ENCODE measurements at places on chromosomes 5 and 9.
A peak's percentile ranks its signal among the peaks of the same experiment; 100 is the strongest.

GRCh38 chr9:94166976-94167346, 82.7 kb downstream of the PTPDC1 start:
- peak; percentile 67 for DNase-seq

- no peak for DNase-seq
Observed at GRCh38 chr9:127319366-127320114, 55.0 kb downstream of the GARNL3 start.

- DNase-seq: no peak
Observed at GRCh38 chr9:105254226-105254625, 9.8 kb downstream of the SLC44A1 start.

DNA sequence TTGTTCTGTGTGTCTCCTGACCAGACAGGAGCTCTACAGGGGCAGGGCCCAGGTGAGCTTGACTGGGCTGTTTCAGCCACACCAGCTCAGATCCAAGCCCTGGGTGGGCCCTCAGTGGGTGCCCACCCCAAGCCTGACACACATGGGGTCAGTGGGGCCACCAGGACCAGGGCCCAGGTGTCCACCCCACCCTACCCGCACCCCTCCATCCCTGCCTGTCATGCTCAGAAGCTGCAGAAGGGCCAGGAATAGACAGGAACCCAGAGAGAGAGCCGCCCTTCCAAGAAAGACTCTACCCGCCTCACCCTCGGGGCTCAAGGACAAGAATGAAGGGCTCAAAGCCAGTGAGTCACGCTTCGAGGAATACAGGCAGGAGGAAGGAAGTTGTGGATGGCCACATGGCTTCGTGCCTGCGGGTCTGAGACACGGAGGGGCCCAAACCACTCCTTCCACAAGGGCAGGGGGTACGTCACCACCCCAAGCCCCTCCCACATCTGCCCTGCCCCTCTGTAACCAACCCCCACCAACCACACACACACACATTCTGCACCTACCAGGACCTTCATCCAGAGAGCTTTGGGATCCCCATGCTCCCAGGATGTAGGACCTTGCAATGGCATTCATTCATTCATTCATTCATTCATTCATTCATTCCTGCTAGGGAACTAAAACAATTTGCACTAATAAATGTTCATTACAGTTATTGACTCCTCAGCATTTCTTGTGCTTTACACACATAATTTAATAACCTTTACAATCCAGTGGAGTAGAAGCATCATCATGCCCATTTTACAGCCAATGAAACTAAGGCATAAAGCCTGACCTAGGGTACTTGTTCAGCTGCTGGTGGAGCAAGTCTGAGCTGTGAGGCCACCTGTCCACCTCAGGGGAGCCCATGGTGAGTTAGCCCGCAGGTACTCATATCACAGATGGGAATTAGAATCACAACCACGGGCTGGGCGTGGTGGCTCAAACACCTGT, 55.9 kb upstream of the STXBP1 start:
- DNase-seq: no peak

DNA sequence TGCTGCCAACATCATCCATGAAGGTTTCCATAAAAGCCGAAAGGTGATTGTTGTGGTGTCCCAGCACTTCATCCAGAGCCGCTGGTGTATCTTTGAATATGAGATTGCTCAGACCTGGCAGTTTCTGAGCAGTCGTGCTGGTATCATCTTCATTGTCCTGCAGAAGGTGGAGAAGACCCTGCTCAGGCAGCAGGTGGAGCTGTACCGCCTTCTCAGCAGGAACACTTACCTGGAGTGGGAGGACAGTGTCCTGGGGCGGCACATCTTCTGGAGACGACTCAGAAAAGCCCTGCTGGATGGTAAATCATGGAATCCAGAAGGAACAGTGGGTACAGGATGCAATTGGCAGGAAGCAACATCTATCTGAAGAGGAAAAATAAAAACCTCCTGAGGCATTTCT, 10.1 kb downstream of the TLR4 start:
- DNase-seq: no peak

GRCh38 chr5:60945813-60946187, 795 bp downstream of the NDUFAF2 start:
- DNase-seq: no peak

DNA sequence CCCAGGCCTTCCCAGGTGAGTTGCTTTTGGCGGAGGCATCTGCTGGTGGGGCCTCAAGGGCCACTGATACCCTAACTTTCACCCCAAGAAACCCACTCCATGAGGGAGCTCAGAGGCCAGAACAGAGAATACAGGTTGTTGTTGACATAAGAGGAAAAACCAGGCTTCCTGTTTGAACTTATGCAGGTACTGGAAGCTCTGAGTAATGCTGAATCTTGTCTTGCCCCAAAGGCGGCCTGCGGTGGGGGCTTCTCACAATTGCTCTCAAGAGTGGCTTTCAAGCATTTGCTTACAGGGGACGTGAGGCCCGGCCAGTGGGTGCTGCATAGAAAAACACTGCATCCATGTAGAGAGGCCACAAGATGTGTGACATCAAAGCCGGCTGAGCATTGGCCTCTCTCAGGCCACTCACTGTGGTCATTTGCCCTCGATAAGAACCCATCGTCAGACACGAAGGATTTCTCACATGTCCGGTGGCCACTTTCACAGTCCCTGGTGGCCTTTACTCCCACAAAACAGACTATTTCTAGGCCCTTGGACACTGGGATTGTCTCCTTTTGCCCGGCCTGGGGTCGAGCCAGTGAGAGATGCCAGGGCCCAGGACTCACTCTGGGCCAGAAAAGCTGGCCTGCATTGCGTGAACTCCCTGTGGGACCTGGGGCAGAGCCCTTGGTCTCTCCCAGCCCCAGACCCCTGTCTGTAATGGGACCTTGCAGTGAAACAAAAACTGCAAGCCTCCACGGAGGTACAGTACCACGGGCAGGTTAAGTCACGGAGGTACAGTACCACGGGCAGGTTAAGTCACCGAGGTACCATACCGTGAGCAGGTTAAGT, 34.5 kb upstream of the TCF7 start:
- DNase-seq: no peak

DNA sequence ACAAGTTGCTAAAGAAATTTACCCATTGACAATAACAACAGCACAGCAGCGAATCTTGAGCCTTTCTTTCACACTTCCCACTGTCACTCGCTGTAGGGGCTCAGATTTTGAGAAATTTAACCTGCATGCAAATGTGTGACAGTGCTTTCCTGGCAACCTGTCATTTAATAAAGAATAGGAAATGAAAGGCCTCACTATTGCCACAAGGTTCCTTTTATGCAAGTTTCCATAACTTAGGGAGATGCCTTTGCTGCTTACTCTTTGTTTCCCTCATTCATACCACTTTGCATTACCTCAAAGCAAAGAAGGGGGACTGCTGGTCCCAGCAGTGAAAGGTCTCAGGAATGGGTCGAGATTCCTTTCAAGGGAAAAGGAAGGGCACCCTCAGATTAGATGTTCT, 49.5 kb downstream of the PTCD2 start:
- no peak for DNase-seq

GRCh38 chr5:31413030-31413812, 118.7 kb downstream of the DROSHA start:
- no peak for DNase-seq

DNA sequence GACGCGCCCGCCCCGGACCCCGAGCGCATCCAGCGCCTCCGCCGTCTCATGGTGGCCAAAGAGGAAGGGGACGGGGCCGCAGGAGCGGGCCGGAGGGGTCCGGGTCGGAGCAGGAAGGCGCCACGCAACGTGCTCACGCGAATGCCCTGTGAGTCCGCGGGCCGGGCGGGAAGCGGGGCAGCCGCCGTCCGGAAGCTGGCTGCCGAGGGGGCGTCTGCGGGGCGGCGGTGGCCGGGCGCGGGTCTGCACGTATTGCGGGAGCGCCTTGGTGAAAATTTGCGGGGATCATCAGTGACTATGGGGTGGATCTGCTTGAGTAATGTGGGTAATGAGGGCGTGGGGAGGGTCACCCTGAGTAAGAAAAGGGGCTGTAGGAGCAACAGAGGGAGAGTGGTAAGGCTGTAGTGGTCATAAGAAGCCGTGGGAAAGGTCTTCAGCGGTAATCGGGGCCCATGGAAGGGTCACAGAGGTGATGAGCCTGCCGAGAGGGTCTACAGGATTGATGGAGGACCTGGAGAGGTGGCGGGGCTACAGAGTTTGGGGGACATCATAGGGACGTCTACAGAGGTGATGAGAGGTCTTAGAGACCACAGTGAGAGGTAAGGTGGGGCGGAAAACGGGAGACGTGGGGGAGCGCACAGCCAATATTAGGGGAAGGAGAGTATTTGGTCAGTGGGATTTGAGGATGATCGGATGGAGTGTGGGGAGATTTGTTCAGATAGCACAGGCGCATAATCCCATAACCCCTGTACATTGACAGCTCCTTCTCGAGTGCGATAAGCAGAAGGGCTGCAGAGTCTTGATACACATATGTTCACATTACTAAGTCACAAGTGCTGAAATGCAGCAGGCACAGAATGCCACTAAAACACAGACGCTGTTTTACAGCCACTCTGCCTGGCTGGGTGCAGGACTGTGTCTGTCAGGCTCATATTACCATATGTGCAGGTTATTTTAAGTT, 819 bp downstream of the LSM11 start:
- no peak for DNase-seq

GRCh38 chr9:20532584-20532983, 89.7 kb downstream of the MLLT3 start:
- no peak for DNase-seq

GRCh38 chr9:5443850-5444249, 6.1 kb upstream of the PLGRKT start:
- no peak for DNase-seq

- no peak for DNase-seq
Observed at GRCh38 chr9:133524146-133524545, 613 bp downstream of the MYMK start.

DNA sequence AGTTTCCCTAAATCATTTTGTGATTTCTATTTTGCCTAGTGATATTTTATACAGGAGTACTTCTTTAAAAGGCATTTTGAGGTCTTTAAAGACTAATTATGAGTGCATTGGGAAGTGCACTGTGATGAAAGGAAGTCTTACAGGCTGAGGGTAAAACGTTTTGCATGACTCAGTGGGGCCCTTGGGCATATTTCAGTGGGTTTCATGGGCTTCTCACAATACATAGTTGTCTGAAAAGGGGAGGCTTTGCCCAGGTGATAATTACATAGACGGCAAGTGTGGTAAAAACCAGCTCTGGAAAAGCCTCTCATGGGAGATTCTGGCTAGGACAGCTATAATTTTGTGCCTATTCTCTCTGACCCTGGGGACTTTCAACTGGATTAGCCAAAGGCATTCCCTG, 387.2 kb downstream of the ARHGEF28 start:
- no peak for DNase-seq

GRCh38 chr5:133936651-133937015, 31.8 kb downstream of the C5orf15 start:
- DNase-seq: no peak

DNA sequence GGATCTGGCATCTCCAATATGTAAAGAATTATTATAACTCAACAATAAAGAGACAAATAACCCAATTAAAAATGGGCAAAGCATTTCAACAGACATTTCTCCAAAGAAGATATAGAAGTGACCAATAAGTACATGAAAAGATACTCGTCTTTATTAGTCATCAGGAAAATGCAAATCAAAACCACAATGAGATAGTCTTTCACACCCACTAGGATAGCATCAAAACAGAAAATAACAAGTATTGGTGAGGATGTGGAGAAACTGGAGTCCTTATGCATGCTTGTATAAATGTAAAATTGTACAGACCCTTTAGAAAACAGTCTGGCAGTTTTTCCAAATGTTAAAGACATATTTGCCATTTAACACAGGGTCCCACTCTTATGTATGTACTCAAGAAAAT, 39.1 kb upstream of the ITGA1 start:
- no peak for DNase-seq

DNA sequence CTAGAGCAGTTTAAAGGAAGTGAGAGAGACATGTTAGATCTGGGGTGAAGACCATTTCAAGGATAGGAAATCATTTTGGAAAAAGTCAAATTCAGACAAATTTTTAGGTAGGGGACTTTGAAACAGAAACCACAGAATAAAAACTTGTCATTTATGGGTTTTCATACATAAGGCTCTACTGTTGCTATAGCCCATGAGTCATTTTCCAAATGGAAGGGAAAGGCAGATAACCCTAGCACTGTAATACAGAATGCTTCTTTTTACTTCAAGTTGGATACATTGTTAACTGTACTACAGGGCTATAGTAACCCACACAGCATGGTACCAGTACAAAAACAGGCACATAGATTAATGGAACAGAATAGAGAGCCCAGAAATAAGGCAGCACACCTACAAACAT, 455.4 kb downstream of the EBF1 start:
- no peak for DNase-seq

GRCh38 chr5:91830361-91830953, 447.3 kb upstream of the ARRDC3 start:
- DNase-seq: no peak

GRCh38 chr5:68562308-68562707, 346.8 kb downstream of the PIK3R1 start:
- DNase-seq: no peak

GRCh38 chr9:135321580-135321979, 158.0 kb upstream of the PPP1R26 start:
- DNase-seq: no peak

GRCh38 chr9:3441197-3441816, 84.5 kb downstream of the RFX3 start:
- DNase-seq: no peak

DNA sequence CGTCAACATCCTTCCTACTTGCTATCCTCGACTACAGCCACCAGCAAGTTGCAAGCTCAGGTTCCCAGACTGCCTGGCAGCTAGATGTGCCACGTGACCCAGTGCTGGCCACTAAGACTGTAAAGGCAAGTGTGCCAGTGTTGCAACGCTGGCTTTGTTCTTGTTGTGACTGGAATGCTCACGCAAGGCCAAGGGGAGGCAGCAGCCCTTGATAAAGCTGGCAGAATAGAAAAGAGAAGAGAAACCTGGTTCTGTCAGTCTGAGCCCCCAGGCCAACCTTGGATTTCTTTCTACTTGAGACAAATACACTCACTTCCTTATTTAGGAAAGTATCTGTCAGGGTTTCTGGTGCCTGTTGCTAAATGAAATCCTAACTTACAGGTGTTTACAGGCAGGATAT, 113.0 kb downstream of the KLHL3 start:
- DNase-seq: peak; percentile 28

DNA sequence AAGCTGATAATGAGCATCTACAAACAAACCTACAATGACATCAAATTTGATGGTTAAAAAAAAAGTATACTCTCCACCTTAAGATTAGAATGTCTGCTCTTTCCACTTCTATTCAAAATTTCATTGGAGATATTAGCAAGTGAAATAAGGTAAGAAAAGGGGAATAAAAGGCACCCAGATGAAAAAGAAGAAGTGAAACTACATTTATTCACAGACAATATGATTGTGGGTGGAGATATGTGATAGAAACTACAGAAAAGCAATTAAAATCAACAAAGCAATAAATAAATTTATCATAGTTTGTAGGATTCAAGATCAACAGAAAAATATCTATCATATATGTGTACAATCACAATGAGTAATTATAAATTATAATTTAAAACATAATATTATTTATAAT, 395.1 kb upstream of the CCNH start:
- DNase-seq: no peak

DNA sequence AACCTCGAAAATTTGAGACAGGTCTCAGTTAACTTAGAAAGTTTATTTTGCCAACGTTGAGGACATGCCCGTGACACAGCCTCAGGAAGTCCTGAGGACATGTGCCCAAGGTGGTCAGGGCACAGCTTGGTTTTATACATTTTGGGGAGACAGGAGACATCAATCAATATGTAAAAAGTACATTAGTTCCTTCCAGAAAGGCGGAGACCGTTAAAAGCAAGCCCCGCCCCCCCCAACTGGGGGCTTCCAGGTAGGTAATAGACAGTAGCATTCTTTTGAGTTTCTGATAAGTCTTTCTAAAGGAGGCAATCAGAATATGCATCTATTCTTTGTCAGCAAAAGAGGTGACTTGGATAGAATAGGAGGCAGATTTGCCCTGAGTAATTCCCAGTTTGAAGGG, 599 bp upstream of the MOCS2 start:
- no peak for DNase-seq
